HuH-7.5 (cell line): ENCODE measurements at places on chromosomes 7 and 10.

DNA sequence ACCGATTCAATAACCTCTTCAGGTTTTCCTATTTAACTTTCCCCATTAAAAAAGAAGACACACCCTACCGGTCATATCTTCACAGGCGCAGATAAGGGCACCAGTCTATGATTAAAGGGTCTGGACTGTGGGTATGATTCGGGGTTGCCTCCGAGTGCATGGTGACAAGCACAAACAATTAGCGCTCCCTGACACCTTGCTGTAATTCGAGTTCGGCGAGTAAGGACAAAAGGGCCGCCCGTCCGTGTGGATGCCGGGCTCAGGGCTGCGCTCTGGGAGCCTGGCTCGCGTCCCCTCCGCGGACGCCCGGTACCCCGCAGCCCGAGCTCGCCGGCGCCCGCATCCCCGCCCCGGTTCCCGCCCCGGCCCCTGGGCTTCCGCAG lies 111.9 kb upstream of the RHEB start:
- DNase-seq: peak; percentile 25

- no peak for DNase-seq
Measured at GRCh38 chr10:4723860-4724259, 102.1 kb upstream of the AKR1E2 start.

- no peak for DNase-seq
Measured at GRCh38 chr10:113585949-113586348, 33.1 kb downstream of the HABP2 start.

- no peak for DNase-seq
Measured at GRCh38 chr7:90666186-90666585, 70.1 kb downstream of the CDK14 start.
